Right hindlimb (tissue), 1 donor: ENCODE measurements at places on chromosomes 2 and 18.
A peak's percentile ranks its signal among the peaks of the same experiment; 100 is the strongest.

DNA sequence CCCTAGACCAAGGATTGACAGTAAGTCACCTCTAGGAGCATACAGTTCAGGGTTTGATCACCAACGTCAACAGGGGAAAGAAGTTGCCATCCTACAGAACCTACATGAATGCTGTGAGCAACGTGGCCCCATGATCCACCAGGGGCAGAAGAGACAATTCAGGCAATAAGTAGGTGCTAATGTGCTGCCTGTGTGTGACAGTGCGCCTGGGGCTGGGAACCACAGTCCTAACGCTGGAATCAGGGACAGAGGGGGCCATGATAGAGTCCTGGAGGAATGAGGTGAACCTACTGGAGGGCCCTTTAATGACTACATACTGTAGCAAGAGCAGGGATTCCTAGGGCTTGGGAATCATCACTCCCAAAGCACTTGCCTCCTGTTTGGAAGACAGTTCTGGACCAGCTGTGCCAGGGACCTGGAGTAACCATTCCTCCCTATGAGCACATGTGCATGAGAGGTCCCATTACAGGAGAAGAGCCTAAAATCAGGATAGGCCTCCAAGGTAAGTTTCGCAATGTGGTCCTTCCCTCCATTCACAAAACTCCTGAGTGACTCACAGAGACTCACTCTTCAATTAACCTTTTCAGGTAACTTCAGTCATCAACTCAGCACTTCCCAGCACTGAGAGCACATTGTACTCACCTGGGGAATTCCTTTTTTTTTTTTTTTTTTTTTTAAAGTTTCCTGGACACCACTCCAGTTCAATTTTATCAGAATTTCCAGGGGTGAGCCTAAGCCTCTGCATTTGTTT, 214.0 kb downstream of the TMEM163 start:
- DNase-seq = no peak

- no peak for DNase-seq
Measured at GRCh38 chr2:38243186-38243880, 133.7 kb downstream of the ATL2 start.

- no peak for DNase-seq
Measured at GRCh38 chr2:26860211-26860850, 12.4 kb downstream of the DPYSL5 start.

GRCh38 chr2:172169611-172170010, 66.9 kb upstream of the DLX2 start:
- no peak for DNase-seq

GRCh38 chr2:178843697-178844096, 36.5 kb upstream of the TTN start:
- DNase-seq = no peak

- DNase-seq = no peak
Measured at GRCh38 chr2:23449413-23449812, 64.4 kb downstream of the KLHL29 start.

- DNase-seq = no peak
Measured at GRCh38 chr2:69209482-69209881, 177.5 kb downstream of the GFPT1 start.

DNA sequence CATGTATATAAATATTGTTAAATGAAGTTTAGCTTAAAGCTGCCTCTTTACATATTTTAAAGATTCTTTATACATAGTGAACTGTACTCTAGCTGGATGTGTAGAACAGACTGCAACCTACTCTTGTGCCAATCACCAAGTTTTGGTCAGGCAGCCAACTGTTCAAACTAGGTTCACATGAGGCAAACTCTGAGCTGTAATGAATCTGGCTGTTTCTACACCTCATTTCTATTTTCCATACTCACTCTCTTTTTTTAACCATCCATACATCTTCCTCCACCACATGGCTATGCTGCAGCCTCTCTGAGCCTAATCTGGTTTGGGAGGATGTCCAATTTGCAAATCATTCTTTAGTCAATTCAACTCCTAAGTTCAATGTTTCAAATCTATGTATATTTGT, 974.8 kb downstream of the CNTNAP5 start:
- no peak for DNase-seq

DNA sequence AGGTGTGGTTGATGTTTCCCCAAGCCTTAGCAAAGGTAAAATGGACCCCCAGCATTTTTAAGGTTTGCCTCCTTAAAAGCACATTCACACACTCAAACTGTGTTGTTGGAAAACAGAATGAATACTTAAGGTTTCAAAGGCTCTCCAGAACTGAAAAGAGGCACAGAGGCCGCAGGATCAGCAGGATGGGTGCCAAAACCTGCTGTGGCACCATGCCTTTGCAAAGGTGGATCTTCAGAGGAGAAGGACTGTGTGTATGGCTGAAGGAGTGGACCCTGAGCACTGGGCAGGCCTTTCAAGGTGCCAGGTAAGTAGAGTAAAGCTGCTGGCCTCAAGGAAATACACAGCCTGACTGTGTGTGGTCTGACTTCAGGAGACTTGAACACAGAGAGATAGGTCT, 127.3 kb downstream of the XRCC5 start:
- no peak for DNase-seq

DNA sequence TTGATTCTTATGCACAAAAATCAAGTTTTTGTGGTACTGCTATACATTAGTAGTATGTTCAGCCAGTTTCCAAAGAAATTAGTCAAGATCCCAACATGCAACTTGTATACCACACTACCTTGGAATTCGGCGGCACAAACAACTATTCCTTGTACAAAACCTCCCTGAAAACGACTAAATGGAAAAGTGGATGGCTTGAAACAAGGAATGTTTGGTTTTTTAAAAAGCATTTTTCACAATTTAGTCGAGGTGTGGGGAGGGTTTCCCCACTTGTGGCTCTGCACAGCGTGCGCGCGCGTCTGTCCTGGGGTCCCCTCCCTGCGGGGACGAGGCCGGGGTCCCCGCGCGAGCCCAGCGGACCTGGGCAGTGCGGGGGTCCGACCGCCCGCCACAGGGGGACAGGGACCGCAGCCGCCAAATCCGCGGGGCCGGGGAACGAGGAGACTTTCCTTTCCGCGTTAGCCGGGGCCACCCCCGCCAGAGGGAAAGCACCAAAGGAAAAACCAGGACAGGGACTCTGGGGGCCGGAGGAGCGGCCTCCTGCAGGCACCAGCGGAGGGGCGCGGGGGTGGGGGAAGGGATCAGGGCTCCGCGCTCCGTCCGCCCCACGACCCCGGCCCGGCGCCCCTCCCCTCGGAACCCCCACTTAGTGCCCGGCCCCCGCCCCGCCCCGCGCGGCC, 534 bp upstream of the SOCS6 start:
- DNase-seq = peak; percentile 69

- no peak for DNase-seq
Measured at GRCh38 chr18:55236150-55236931, 277.1 kb upstream of the CCDC68 start.

DNA sequence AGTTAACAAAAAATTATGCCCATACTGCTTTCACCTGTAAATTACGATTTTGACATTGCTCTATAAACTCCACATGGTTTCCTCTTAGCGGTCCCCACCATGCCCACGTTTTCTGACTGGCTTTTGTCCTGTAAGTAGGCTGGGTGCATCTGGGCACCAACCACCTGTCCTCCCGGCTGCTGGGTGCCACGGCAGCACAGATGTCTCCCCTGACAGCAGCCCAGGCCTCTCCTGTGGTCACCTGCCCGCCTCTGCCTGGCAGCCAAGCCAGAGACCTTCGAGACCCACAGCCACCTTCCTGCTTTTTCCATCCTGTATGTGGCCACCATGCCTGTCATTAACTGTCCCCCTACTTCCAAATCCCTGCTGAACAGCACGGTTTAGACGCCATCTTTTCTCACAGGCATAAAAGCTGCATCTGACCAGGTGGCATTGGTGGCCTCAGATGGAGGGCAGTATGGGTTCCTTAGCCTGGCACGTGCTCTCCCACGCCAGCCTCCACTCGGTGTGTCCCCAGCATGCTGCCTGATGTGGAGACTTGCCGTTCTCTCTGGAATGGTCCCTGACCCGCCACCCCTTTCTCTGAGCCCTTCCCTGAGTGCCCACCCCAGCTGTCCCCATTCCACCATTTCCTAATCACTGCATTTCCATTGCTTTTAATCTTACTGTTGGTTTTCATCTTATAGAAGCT, 18.9 kb downstream of the SNORC start:
- DNase-seq = no peak

- DNase-seq = no peak
Measured at GRCh38 chr2:85393836-85394235, 16.3 kb downstream of the CAPG start.

- peak; percentile 73 for DNase-seq
Measured at GRCh38 chr18:62131301-62131909, 55.5 kb downstream of the PIGN start.

DNA sequence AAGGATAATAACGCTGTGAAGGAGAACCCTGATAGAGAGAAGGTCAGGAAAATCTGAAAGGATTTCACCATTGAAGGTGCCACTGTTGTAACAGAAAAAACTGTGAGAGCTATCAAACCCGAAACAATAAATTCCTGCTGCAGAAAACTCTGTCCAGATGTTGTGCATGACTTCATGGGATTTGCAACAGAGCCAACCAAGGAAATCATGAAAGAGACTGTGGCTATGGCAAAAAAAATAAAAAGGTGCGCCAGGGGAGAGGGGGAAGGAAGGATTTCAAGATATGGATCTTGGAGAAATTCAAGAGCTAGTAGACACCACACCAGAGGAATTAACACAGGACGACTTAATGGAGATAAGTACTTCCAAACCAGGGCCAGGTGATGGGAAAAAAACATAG, 88.0 kb downstream of the LDLRAD4 start:
- DNase-seq = no peak

GRCh38 chr18:11246495-11247300, 97.3 kb upstream of the PIEZO2 start:
- peak; percentile 80 for DNase-seq

- no peak for DNase-seq
Measured at GRCh38 chr2:198096965-198097364, 292.6 kb downstream of the PLCL1 start.

GRCh38 chr18:42649331-42650035, 466.0 kb downstream of the RIT2 start:
- DNase-seq = no peak

- peak; percentile 69 for DNase-seq
Measured at GRCh38 chr2:75428646-75429443, 131.9 kb downstream of the EVA1A start.

DNA sequence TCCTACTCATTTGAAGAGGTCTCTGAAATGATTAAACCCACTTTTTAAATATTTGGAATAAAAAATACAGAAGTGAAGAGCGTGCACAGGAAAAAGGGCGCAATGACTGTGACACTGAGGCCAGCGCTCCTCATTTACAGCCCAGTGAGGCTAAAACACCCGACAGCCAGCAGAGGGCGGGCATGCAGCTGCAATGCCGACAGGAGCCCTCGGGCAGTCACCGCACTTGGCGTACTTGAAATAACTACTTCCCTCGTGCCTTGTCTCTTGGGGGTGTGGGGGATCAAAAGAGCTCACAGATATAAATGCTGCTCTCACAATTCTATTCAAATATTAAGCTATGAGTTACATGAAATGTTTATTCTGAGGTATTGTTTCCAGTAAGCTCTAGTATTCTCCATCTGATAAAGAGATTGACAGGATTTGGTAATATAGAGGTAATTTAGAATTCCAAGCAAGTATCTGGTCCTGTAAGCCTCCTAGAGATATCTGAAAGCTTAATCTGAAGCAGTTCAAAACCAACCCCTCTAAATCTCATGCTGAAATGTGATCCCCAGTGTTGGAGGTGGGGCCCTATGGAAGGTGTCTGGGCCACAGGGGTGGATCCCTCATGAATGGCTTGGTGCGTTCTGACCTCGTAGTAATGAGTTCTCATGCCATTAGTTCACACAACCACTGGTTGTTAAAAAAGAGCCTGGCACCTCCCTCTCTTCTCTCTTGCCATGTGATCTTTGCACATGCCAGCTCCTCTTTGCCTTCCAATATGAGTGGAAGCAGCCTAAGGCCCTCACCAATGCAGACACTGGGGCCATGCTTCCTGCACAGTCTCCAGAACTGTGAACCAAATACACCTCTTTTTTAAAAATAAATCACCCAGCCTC, 93.6 kb downstream of the ZAP70 start:
- peak; percentile 87 for DNase-seq

DNA sequence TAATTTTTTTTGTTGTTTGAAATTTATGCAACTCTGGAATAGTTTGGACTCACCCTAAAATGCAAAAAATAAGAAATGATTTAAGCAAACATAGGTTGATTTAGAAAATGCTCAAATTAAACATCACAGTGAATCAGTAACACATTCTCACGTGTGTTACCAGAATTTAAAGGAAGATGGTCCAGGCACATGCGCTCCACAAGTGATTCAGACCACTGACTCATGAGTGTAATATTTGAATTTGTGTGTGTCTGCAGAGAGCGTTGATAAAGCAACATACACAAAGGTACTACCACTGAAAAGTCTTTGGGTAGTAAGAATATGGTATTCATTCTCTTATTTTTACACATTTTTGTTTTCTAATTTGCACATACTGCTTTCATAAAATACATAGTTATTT, 7.9 kb downstream of the SS18 start:
- no peak for DNase-seq

- no peak for DNase-seq
Measured at GRCh38 chr2:188285049-188285448, 6.6 kb upstream of the GULP1 start.

GRCh38 chr18:68148863-68149262, 566.0 kb downstream of the TMX3 start:
- DNase-seq = no peak

GRCh38 chr2:235981631-235982030, 186.6 kb downstream of the GBX2 start:
- DNase-seq = no peak

DNA sequence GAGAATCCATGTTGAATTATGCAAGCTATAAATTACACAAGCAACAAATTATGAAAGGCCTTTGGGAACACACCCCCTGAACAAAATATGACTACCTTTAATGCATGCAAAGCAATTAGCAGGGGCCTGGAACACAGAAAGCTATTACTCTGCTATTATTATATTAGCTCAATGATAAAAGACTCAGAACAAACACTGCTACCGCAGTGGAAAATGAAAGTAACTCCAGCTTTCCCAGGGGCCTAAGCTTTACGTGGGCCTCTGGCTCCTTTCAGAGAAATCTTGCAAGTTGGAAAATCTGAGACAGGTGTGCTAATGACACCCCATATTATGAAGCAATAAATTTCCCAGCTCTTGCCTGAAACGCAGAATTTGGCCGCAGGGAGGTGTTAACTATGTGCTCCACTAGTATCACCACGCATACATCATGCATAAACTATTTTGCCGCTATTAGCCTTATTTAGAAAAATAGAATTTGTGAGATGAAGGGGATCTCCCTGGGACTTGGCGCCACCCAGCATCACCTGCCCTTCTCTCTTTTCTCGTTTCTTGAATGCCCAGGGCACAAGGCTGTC, 321.6 kb upstream of the LYPD1 start:
- no peak for DNase-seq

GRCh38 chr2:111896576-111896975, 1.8 kb upstream of the MERTK start:
- DNase-seq = no peak

GRCh38 chr2:143132355-143132754, 3.1 kb downstream of the ARHGAP15 start:
- no peak for DNase-seq

- DNase-seq = no peak
Measured at GRCh38 chr2:127784965-127785518, 25.9 kb downstream of the WDR33 start.

- DNase-seq = peak; percentile 23
Measured at GRCh38 chr2:83081826-83082690, 1377.0 kb downstream of the SUCLG1 start.

GRCh38 chr2:215946586-215946985, 66.8 kb downstream of the MREG start:
- DNase-seq = no peak
